ENCODE measurements at places on chromosomes 3 and 15. TPM values are rescaled to one million over a fixed set of nuclear protein-coding genes. Genes with fewer than 3 reads are reported as not detected.
A peak's percentile ranks its signal among the peaks of the same experiment; 100 is the strongest.

STRA6 gene
- not detected for total RNA-seq

SQOR gene
- 197 TPM for total RNA-seq

SEMA7A gene
- 1.6 TPM for total RNA-seq

GRCh38 chr3:9692416-9692815 is 11.2 kb upstream of the CPNE9 start:
- no peak for DNase-seq

- no peak for DNase-seq
These were observed 225.2 kb downstream of the WDR72 start for GRCh38 chr15:53534105-53534839.

- no peak for DNase-seq
These were observed 223.3 kb downstream of the UACA start for GRCh38 chr15:70539912-70540530.

DNA sequence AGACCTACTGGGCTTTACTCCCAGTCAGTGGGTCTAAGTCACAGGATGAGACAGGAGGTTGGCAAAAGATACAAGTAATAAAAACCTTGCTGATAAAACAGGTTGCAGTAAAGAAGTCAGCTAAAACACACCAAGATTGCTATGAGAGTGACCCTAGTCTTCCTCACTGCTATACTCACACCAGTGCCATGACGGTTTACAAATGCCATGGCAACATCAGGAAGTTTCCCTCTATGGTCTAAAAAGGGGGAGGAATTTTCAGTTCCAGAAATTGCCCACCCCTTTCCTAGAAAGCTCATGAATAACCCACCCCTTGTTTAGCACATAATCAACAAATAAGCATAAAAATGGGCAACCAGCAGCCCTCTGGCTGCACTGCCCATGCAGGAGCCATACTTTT is 966.7 kb upstream of the ROBO1 start:
- no peak for DNase-seq

GRCh38 chr3:143843587-143843986 is 4.7 kb downstream of the SLC9A9 start:
- DNase-seq: no peak

DNA sequence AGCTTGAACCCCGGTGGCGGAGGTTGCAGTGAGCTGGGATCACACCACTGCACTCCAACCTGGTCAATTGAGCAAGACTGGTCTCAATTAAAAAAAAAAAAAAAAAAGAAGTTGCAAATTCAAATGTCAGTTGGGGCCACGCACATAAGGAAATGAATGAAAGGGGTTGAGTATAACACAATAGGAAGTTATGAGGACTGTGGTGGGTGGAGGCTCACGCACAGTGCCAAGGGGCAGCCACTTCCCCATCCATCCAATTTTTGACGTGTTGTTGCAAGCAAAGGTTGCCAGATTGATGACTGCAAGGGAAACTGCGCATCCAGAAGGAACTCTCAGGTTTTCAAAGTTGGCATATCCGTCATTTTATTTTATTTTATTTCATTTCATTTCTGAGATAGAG is 532.2 kb downstream of the NTRK3 start:
- no peak for DNase-seq

DNA sequence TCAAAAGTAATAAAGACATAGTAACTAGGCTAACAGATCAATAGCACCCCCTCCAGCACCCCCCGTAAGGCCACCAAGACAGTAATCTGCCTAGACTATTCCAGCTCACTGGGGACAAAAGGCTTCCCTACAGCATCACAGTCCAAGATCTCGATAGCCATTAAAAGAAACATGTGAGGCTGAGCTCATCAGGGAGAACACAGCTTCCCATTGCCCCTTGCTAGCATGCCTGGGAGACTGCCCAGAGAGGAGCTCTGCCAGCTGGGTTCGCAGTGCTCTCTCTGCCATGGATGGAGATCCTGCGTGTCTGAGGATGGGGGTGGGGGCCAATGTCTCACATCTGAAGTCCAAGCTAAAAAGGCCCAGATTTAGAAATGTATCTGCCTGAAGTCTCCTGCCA is 17.8 kb downstream of the LRIG1 start:
- peak; percentile 62 for DNase-seq
